ENCODE measurements at places on chromosomes 1 and 21.
A peak's percentile ranks its signal among the peaks of the same experiment; 100 is the strongest.

DNA sequence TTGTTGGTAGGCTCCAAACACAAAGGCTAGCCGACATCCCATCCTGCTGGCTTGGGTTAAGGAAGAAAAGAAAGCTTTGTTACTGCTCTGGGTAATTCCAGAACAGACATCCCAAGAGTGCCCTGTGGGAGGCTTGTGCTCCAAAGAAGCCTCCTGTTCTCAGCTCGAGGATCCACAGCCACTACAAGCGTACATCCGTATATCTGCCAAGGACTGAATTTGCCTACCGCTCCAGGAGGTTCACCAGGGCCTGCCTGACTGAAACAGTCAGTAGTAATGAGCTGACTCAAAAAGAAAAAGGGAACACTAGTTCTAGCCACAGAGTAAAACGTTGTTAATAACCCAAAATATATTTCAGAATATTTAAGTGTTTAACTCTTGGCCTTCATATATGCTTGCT, 24.8 kb upstream of the MUTYH start:
- DNase-seq = no peak

DNA sequence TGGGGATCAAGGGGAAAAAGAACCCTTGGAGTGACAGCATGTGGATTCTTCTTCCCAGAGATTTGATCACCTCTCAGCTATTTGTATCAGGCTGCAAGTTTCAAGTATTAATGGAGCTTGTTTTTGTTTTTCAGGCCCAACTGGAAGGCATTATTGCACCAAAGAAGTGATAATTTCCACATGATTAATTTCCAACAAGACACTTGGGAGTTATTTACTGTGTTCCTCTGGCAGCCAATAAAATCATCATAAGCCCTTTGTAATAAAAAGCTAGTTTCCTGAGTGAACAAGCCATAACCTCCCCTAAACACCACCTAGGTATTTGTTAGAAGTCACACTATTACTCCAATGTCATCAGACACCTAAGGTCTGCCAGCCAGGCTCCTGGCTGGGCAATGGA, 8.2 kb downstream of the DNALI1 start:
- DNase-seq = no peak

DNA sequence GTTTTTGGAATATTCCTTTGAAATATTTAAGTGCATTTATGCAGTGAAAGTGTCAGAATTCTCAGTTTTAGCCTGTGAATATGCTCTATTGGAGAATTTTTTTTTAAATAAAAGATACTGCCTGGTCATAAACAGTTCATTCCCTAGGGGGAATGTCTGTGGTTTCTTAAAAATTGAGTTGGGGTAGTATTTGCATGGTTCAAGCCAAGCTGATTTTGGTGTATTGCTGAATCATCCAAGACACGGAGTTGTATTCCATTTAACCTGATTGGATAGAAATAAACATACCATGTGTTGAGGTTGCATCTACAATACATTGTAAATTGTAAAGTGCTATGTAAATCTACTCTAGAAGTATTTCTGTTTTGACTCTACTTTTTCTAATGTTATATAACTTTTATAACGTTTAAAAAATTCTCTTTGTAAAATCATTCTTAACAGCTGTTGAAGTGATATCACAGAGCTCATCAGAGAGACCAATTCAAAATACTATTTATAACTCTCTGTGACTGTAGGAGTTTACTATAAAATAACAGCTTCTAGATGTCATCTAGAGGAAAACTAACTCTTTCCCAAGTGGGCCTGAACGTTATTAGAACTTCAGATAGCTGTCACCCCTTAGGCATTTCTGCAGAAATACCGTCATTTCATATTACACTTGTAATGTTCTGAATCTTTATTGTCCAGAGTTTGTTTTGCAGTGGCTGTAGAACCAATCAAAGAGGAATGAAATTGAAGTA, 199.1 kb downstream of the USP25 start:
- DNase-seq = no peak

- peak; percentile 20 for DNase-seq
Measured at GRCh38 chr1:209937996-209938959, at the start of gene SYT14. Gene SYT14 (plus strand): TSS chr1:209938217. CDS start chr1:209938265, 48 bp downstream.

DNA sequence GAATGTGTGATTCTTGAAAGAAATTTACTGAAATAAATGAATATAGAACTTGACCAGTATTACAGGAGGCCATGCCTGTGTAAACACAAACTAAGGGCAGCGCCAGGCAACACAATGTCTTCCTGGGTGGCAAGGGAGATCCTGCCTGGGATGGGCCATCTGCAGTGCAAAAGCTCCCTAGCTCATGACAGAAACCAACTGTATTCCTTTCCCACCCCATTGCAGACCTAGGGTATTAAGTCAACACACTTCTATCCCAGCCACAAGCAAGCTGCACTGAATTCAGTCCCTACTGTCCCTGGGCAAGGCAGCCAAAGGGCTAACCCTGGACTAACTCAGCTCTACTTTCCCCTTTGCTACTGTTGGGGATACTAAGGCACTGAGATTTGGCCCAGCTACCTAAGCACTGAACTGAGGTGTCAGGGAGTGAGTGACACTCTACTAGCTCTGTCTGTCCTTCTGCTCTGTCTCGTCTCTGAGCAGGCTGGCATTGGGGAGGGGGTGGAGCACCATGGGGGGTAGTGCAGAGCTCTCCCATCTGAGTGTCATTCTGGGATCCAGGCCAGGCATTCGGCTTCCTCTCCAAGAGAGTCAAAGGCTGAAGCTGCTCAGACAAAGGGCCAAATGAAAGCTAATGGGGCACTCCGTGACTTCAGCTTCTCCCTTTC, 2.5 kb downstream of the INKA2 start:
- no peak for DNase-seq

DNA sequence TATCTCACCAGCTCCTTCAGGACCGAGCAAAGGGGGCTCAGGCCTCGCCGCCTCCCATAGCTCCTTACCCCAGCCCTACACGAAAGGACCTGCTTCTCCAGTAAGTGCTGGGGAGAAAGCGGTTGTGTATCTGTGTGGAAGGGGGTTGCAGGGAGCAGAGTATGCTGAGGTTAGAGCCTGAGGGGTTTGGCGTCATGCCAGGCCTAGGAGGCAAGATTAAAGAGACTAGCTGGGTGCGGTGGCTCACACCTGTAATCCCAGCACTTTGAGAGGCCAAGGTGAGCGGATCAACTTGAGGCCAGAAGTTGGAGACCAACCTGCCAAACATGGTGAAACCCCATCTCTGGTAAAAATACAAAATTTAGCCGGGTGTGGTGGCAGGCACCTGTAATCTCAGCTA, 14.1 kb upstream of the RASSF5 start:
- no peak for DNase-seq

DNA sequence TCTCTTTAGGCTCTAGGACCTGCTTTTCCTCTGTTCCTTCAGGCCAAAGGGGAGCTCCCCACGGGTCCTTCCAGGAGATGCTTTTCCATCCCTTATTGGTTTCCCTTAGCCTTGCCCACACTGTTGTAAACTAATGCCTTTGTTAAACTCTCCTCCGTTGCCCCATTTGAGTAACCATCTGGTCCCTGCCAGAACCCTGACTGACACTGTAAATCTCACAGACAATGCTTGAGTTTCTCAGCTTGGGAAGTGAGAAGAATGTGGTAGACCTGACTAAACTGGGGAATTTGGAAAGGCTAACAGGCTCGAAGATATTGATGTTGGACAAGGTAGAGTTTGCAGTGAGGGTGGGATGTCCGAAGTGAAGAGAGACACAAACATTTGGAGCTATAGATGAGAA, 11.4 kb downstream of the AKNAD1 start:
- DNase-seq = no peak

GRCh38 chr1:238653693-238654321, 732.6 kb upstream of the CHRM3 start:
- peak; percentile 78 for DNase-seq

DNA sequence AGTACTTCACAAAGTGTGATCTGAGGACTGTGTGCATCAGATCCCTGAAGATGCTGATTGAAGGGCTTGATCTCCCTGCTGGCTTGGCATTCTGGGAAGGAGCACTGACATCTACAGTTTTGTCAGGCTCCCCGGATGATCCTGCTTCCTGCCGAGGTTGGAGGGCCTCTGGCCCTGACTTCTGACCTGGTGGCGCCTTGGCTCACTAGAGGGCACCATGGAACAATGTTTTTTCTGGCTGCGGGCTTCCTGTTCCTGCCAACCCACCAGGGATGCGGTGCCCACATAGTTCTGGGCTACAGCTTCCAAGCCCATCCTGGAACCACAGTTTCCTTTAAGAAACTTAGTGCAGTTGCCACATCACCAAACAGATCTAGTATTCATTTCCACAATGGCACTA, 38.8 kb upstream of the RASAL2 start:
- DNase-seq = peak; percentile 48

DNA sequence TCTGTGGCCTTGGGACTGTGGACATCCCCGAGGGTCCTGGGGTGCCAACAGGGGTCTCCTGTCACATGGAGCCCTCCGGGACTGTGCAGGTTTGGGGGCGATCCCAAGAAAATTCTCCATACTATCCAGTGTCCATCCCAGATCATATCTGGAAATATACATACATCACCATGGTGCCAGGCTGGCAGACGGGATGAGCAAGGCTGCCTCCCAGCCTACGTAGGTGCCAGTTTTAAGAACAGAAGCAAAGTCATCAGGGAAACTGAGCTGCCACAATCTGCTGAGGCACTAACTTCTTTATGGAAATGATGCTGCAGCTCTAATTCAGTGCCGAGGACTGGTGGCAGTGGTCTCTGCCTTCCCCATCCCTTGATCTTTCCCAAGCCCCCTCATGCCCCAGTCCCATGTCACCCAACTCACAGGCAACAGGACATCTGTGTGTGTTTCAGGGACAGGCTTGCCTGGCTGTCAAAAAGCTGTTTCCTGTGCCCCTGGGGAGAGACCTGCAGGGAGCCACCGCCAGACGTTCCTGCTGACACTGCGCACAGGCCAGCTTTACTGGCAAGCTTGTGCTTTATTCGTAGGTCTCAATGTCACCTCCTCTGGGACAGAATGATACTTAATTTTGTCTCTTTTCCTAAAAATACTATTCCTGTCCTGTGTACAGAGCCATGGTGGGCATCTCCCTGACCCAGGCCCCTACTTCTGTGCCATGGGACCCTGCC, 15.5 kb downstream of the TEX35 start:
- DNase-seq = no peak

DNA sequence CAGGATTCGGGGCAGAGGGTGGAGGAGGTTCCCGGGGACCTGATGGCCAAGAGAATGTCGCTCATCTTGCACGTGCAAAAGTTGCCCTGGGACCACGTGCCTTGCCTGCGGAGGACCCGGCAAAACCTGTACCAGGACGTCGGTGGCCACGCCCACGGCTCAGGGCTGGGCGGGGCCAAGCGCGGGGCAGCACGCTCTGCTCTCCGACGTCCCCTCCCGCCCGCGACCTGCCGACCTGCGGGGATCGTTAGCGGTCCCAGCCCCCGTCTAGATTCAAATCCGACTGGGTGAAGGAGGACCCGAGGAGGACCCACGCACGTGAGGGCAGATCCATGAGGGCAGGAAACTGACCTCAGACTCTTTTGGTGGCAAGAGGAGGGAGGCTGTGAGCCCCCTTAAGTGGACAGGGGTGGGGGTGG, at the start of gene C1orf167:
Gene C1orf167, plus strand, starts transcription at position 206 of the 419 bp plus-strand sequence. CDS start 2,208 bp downstream, outside the sequence.
- DNase-seq = no peak

GRCh38 chr1:194813096-194813495, 1626.7 kb upstream of the B3GALT2 start:
- no peak for DNase-seq

GRCh38 chr1:183694066-183694465, 41.0 kb upstream of the APOBEC4 start:
- DNase-seq = no peak

GRCh38 chr21:37001441-37001840, 5.1 kb upstream of the RIPPLY3 start:
- DNase-seq = no peak

- no peak for DNase-seq
Measured at GRCh38 chr1:30611741-30612309, 111.6 kb downstream of the MATN1 start.
